Activated CD4-positive, alpha-beta T cell treated with anti-CD3 and anti-CD28 coated beads, Interleukin-2, amount 50 U/mL, for 4 hours (primary cell): ENCODE measurements at places on chromosomes 5 and 9.

DNA sequence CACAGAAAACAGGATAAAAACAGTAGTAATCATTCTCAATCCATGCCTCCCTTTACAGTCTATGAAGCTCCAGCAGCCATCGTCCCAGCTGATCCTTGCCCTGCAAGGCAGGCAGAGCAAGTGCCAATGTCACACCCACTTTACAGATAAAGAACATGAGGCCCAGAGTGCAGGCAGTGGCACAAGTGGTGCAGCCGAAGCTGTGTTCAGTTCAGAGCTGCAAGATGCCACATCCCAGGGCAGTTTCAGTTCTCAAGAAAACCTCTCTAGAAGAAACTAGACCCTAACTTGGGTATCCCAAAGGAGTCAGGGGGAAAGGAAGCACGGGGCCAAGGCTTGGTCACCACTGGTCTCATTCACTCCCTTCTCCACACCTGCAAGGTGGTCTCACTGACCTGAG is 34.6 kb upstream of the CPLX2 start:
- no peak for DNase-seq

GRCh38 chr9:110088099-110088498 is 119.9 kb downstream of the C9orf152 start:
- DNase-seq, result no peak

GRCh38 chr5:71882826-71883741 is 164.0 kb downstream of the CARTPT start:
- DNase-seq, result no peak

DNA sequence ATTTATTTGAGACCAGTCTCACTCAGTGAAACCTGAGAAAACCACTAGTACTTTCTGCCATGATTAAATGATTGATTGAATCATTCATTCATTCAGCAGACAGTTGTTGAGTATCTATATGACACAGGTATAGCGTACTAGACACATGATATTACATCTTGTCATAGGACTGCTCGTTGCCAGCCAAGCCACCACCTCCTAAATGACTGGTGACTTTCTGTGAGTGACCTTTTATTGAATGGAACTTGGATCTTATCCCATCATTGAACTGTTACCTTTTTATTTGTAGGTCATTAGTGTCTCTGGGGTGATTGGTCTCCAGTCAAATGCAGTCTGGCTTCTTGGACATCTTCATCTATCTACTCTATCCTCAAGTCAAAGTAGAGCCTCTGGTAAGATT is 80.7 kb downstream of the HACD4 start:
- DNase-seq, result no peak

DNA sequence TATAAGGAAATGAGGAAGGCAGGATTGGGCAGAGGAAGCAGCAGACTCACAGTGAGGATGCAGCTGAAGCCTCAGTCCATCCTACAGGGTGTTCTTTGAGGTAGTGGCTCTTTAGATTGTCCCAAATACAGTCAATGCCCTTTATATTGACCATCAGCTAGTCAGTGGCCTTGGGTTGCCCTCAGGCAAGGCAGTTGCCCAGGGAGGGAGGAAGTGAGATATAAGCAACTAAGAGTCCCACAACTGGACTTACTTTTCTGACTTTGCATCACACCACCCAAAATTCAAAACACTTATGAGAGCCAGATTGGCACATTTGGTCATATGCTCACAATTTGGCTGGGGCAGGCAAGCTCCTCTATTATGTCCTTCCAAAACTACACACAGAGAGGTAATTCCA is 9.4 kb upstream of the SLC12A2 start:
- no peak for DNase-seq
